ENCODE measurements at places on chromosomes 5 and 9.

- no peak for DNase-seq
Observed at GRCh38 chr9:133823189-133824105, 85.3 kb upstream of the SARDH start.

DNA sequence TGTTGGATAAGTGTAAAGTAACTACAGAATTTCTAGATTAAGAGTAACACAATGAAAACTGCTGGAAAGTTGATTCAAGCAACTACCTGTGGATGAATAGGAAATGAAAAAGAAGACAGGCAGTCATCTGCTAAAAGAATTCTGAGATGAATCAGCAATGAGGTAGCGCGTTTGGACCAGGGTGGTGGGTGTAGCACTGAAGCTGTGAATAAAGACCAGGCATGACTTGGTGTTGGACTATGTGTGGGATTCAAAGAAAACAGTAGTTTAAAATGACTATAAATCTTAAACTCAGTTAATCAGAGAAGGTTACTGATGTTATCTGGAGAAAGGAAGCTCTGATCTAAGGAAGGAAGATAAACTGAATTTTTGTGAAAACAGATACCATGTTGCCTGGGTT is 159.8 kb downstream of the FBN2 start:
- no peak for DNase-seq

GRCh38 chr9:100914266-100914665 is 114.3 kb upstream of the PLPPR1 start:
- DNase-seq = no peak

GRCh38 chr5:95988877-95989276 is 27.2 kb upstream of the ELL2 start:
- no peak for DNase-seq

- DNase-seq = no peak
Observed at GRCh38 chr5:120778491-120779484, 314.7 kb downstream of the PRR16 start.

- DNase-seq = peak; percentile 13
Observed at GRCh38 chr5:8756498-8757084, 789.3 kb downstream of the SEMA5A start.

GRCh38 chr9:20863945-20864344 is 167.5 kb downstream of the HACD4 start:
- no peak for DNase-seq

- no peak for DNase-seq
Observed at GRCh38 chr5:89470658-89471057, 587.7 kb upstream of the MEF2C start.

DNA sequence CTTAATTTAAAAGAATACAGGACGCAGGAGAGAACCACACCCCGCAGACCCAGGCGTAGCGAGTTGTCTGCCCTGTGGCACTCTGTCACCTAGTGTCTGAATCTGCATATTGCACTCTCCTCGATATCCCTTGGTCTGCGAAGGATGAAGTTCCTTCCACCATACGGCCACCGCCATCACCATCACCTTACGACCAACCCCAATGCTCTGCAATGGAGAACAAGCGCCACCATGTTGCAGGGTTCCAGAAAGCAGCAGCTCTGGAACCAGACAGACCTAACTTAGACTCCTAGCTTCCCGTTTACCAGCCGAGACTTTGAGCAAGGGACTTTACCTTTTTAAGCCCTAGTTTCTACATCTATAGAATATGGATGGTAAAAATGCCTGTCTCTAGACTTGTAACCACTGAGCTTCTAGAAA is 77.4 kb upstream of the DMRT1 start:
- peak; percentile 45 for DNase-seq

- DNase-seq = no peak
Observed at GRCh38 chr5:131277447-131277846, 13.6 kb downstream of the CDC42SE2 start.

- no peak for DNase-seq
Observed at GRCh38 chr5:150149618-150150017, 6.0 kb downstream of the PDGFRB start.

GRCh38 chr9:97468658-97469448 is 32.6 kb upstream of the TMOD1 start:
- DNase-seq = peak; percentile 71

DNA sequence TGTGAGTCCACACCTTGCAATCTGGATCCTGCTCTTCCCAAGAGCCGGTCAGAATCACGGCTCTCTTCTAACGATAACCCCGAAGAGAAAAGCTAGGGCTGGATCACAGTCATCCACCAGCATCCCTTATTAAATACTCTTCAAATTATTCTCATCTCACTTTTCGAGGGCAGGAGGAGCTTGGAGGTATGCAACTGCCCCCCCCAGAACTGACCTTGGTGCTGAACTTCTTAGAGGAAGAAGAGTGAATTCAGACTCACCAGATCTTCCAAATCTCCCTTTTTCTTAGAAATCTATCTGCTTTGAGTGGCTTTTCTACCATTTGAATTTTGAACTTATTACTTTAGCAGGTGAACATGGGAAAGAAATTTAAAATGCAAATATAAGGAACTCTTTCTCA is 75.7 kb downstream of the MED10 start:
- DNase-seq = peak; percentile 43

DNA sequence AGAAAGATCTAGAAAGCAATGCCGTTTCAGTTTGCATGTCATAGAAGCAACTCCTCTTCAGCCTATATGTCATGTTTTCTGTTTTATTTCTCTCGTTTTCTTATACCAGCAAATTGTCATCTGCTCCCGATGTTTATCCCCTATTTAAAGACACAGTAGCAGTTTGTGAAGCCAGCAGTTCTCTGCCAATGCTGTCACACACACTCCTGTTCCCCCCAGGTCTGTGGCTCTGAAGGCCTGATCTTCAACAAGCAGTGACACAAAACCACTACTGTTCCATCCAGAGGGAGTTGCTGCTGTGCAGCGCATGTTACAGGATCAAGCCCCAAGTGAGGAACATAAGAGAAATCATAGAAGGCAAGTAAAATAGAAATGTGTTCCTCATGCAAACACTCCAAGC is 364.1 kb upstream of the SLC30A5 start:
- no peak for DNase-seq

- peak; percentile 61 for DNase-seq
Observed at GRCh38 chr5:1763548-1763911, 36.1 kb downstream of the MRPL36 start.

GRCh38 chr9:92607088-92607487 is 62.8 kb downstream of the IPPK start:
- no peak for DNase-seq

GRCh38 chr9:26893030-26893676 is 551 bp upstream of the CAAP1 start:
- no peak for DNase-seq

- DNase-seq = no peak
Observed at GRCh38 chr9:127223810-127224177, 40.8 kb upstream of the GARNL3 start.

DNA sequence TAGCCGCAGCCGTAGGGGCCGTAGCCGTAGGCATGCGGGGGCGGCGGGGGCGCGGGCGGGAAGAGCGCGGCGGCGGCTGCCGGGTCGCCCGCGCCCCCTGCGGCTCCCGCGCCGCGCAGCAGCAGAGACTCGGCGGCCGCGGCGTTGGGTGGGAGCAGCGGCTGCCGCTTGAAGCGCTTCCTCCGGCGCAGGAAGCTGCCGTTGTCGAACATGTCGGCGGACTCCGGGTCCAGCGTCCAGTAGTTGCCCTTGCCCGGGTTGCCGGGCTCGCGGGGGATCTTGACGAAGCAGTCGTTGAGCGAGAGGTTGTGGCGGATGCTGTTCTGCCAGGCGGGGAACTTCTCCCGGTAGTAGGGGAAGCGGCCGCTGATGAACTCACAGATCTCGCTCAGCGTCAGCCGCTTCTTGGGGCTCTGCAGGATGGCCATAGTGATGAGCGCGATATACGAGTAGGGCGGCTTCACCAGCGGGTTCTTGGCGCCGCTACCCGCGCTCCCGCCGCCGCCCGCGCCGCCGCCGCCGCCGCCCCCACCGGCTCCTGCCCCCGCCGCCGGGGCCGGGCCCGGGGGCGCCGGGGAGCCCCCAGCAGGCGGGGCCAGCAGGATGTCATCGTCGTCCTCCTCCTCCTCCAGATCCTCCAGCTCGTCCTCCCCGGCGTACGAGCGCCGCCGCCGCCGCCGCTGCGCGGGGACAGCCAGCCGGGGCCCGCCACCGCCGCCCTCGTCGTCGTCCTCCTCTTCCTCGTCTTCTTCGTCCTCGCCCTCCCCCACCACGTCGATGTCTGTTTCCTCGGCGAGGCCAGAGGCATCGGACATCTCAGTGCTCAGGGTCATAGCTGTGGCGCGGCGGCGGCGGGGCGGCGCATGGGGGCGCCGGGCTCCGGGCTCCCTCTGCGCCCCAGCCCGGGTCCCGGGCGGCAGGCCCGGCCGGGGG is 781 bp downstream of the FOXD1 start:
- peak; percentile 55 for DNase-seq

GRCh38 chr5:5665225-5666075 is 243.0 kb downstream of the ICE1 start:
- DNase-seq = no peak

GRCh38 chr5:57598756-57599155 is 116.1 kb upstream of the ACTBL2 start:
- DNase-seq = no peak

GRCh38 chr5:164746723-164747122 is 1241.3 kb downstream of the MAT2B start:
- DNase-seq = no peak

GRCh38 chr5:36596247-36596646 is 10.2 kb upstream of the SLC1A3 start:
- no peak for DNase-seq

DNA sequence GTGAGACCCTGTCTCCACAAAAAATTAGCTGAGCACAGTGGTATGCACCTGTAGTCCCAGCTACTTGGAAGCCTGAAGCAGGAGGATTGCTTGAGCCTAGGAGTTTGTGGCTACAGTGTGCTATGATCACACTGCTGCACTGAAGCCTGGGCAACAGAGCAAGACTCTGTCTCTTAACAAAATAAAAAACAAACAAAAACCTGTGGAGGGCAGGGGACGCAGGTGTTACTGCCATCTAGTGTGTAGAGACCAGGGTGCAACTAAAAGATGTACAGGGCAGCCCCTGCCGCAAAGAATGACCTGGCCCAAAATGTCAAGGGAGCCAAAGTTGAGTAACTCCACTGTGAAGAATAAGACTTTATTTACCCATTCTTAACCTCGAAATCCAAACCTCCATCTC is 27.1 kb downstream of the ASPN start:
- no peak for DNase-seq

DNA sequence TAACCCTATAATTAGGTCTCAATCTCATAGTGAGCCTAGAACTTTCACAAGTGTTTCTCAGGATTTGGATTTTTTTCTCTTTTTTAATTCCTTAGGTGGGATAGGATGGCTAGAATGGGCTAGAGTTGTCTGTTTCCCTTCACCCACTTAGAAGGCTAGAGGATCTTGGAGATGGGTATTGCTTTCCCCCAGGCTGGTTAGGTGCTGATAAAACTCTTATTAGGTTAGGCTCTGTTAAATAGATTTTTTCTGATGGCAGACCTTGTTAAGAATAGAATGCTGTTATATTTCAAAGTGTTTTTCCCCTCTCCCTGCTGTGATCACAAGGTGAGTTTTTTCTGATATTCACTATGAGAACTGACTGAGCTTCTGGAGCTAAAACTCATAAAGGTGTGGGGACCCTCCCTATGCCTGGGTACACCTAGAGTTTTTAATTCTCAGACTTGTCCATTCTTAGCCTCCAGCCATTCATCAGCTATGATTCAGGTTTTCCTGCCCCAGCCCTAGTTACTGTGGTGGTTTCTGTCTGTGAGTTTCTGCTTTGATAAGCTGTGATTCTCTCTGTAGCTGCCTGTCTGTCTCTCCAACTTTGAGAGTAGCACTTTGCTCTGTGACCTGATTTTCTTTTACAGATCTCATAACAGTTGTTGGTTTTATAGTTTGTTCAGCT is 132.4 kb downstream of the HACD4 start:
- DNase-seq = no peak

DNA sequence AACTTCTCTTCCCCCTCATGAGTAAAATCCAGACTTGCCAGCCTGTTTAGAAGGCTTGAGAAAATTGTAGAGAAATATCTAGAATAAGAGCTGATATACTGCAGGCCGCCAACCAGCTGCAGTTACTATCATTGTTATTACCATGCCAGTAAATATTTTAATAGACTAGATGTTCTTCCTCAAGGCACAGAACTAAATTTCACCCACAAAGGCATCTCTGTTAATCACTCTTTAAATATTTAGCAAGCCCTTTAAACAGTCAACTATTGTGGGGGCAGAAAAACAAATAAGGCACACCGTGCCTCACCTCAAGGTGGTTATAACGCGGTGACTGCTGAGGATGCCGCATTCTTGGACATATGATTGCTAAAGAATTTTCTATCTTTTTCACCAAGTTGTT is 147.0 kb downstream of the SPOCK1 start:
- DNase-seq = no peak

GRCh38 chr5:157562111-157562581 is 13.4 kb downstream of the ADAM19 start:
- DNase-seq = no peak

GRCh38 chr9:38244971-38245370 is 147.5 kb upstream of the ALDH1B1 start:
- no peak for DNase-seq

DNA sequence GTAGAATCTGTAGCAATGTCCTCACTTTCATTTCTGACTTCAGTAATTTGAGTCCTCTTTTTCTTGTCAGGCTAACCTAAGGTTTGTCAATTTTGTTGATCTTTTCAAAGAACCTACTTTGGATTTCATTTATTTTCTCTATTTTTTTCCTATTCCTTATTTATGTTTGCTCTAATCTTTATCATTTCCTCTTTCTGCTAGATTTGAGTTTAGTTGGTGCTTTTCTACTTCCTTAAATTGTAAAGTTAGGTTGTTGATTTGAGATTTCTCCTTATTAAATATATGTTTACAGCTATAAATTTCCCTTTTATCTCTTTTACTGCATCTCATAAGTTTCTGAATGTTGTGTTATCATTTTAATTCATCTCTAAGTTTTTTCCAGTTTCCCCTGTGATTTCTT is 75.1 kb upstream of the FAM120A start:
- no peak for DNase-seq

- DNase-seq = no peak
Observed at GRCh38 chr9:11340654-11341053, 727.9 kb upstream of the PTPRD start.

- DNase-seq = no peak
Observed at GRCh38 chr5:77518304-77518703, 26.2 kb upstream of the WDR41 start.

DNA sequence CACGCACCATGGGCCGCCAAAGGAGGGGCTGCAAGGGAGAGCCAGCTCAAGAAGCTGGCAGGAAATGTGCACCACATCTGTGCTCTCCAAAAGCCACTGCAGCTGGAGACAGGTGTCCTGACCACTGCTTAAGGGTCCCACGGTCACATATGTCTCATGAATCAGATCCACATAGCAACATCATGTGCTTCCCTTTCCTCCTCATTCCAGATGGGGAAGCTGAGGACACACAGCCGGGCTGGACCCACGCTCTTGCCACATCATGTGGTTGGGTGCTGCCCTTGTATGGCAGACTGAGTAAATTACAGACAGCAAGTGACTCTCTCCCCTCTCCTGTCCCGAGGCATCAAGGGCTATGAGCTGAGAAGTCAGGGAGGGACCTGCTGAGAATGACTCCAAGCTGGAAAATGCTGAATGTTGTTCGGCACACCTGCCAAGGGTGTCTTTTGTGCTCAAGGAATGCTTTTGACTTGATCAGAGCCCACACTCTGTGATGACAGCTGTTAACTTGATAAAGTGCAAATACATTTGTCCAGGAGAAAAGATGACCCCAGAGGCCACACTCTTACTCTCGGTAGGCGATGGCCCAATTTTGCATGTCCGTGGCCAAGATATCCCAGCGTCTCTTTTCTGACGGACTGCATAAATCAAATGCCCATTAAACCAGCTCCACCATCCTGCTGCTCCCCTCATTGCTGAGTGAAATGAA is 58.2 kb downstream of the NSUN2 start:
- DNase-seq = no peak

- no peak for DNase-seq
Observed at GRCh38 chr5:117461403-117461802, 886.8 kb upstream of the SEMA6A start.
